ENCODE measurements at places on chromosomes 16 and 17. TPM values are rescaled to one million over a fixed set of nuclear protein-coding genes. Genes with fewer than 3 reads are reported as not detected.

DNA sequence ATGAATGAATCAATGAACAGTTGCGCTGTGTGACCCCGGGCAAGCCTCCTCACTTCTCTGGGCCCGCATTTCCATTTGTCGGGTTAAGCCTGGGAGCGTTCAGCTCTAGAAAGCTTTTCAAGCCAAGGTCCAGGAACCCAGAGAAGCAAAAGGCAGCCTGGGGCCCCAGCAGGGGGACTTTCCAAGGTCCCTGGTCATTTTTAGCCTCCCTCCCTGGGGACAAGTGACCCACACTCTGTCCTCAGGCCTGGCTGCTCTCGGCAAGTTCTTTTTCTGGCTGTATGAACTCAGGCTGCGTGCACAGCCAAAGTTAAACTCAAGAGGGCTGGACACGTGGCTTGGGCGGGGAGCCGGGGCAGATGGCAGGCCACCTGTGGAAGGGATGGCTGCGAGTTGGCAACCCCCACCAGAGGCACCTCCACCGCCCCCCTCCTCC lies 41.4 kb upstream of the CIBAR2 start:
- no peak for DNase-seq

DNA sequence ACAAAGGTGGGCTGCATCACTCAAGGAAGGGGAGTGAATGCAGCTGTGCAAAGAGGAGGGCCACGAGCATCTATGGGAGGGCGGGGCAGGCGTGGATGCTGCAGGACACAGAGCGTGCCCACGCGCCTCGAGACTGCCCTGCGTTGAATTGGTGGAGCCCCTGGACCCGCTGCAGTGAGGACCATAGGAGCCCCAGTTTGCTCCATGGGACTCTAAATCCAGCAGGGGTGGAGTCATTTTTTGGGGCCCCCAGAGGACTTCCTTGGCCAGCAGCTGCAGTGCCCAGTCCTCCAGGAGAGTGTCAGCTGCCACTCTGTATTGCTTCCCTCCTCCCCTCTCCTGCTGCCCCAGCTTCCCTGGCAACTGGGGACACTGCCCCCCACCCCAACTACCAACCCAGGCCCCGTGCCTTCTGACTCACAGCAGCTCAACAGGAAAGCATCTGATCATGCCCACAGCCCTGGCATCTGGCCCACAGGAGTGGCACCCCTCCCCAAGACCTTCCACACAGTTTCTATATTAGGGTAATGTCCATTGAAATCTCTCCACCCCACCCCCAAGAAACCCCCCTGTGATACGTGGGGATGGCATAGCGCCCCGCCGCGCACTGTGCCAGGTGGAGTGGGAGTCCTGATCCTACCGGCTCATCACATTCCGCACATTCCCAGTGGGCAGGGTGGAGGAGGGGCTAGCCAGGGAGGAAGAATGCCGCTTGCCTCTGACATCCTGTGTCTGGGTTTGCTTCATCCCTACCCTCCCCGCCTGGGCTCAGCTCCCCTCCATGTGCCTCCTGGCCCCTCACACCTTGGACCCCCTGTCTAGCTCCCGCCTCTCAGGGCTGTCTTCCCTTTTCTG lies 27.8 kb upstream of the ITGA3 start:
- no peak for DNase-seq

GRCh38 chr17:82959242-82959930 lies 119.6 kb upstream of the ZNF750 start:
- DNase-seq, result no peak

DNA sequence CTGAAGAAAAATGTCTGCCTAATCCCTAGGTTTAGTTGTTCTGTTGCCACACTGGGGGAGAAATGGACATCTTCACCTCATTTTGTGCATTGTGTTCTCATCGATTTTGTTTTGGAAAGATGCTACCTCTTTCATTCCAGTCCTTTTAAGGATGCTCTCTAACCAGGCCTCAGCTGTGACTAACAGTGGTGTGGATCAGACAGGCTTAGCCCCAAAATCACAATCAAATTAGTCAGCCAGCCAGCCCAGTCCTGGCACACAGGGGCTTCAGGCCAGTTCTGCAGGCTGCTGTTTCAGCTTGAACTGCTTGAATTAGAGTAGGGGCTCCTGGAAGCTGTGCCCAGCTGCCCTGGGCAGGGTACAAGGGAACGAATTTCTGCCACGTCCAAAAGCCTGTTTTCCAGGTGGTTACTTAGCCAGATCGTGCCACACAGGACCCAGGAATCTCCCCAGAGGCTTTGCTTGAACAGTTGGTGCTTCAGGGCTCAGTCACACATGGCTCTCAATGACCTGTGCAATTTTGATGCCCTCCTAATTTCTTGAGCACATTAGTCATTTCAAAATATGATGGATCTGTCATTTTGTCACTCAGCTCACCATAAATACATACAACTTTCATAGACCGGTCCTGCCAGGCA lies 60.7 kb downstream of the CLEC16A start:
- no peak for DNase-seq

DNA sequence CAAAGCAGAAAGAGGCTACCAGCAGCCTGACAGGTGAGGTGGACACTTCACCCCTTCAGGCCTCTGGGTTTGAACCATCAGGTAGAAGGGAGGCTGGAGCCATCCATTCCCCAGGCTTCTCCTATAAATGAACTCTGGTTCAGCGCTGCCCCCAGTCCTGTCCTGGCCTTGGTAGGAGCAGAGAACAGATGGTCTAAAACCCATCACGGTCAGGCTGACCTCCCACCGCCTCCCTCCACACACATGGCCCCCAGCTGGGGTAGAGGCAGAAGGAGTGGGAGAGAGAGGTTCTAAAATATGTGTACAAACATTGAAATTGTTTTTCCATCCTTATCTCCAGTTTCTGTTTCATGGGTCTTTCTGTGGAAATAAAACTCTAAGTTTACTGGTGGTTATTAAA lies 59.7 kb upstream of the DNAJA2 start:
- no peak for DNase-seq

The ROGDI gene
- 8.3 TPM for polyA plus RNA-seq

The CLEC18B gene
- not detected for polyA plus RNA-seq

All from naive thymus-derived CD4-positive, alpha-beta T cell (primary cell).